ENCODE measurements at places on chromosomes 2 and 18. TPM values are rescaled to one million over a fixed set of nuclear protein-coding genes. Genes with fewer than 3 reads are reported as not detected.

CABYR gene
- 2.0 TPM for total RNA-seq

NAT8 gene
- total RNA-seq: not detected

RAB17 gene
- total RNA-seq: 0.45 TPM

UGT1A6 gene
- total RNA-seq: not detected

AGXT gene
- not detected for total RNA-seq

RAB27B gene
- 1.3 TPM for total RNA-seq

LOXHD1 gene
- total RNA-seq: not detected

ATP6V1C2 gene
- not detected for total RNA-seq

FAM237A gene
- not detected for total RNA-seq

ANKRD36 gene
- total RNA-seq: 22.9 TPM

TRAF3IP1 gene
- total RNA-seq: 24.2 TPM

GAREM1 gene
- total RNA-seq: 2.7 TPM

C1GALT1C1L gene
- total RNA-seq: 0.30 TPM

UCN gene
- total RNA-seq: 0.30 TPM

RFTN2 gene
- 9.0 TPM for total RNA-seq

MAP3K19 gene
- not detected for total RNA-seq

NT5DC4 gene
- not detected for total RNA-seq

CDH19 gene
- under 0.01 TPM for total RNA-seq

HOXD13 gene
- total RNA-seq: not detected

SIGLEC15 gene
- total RNA-seq: 1.4 TPM

NOL4 gene
- not detected for total RNA-seq

UGT1A9 gene
- total RNA-seq: not detected

GPR75 gene
- total RNA-seq: 1.4 TPM

All from smooth muscle cell of the coronary artery (primary cell).